ENCODE measurements at places on chromosomes 16 and 17.

DNA sequence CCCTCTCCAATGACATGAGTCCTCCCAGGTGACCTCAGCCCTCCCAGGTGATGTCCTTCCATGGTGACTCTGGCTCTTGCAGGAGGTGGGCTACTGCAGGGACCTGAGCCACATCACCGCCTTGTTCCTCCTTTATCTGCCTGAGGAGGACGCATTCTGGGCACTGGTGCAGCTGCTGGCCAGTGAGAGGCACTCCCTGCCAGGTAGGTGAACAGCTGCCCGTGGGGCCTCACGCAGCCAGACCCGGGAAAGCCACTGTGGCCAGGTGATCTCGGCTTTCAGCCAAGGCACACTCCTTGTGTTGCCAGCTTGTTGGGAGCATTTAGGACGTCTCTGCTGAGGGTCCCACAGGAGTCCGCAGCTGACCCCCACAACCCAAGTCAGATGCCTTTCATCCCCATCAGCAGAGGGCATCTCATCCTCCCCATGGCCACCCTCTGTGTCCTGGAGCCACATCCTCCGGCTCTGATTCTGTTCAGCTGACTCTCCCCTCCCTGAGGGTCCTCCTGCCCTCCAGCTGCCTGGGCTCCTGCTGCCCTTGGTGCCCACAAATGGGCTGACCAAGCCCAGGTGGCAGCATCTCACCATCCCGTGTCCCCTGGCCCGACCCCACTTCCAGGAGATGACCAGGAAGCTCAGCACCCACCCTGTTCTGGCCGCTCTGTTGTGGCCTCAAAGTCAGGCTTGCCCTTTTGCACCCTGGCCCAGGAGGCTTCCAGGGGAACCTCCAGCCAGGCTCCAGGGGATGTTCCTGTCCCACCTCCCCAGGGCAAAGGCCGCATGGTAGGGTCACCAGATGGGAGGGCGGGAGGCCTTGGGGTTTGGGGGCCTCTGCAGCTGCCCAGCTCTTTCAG, 20.1 kb downstream of the USP6 start:
- DNase-seq = no peak

DNA sequence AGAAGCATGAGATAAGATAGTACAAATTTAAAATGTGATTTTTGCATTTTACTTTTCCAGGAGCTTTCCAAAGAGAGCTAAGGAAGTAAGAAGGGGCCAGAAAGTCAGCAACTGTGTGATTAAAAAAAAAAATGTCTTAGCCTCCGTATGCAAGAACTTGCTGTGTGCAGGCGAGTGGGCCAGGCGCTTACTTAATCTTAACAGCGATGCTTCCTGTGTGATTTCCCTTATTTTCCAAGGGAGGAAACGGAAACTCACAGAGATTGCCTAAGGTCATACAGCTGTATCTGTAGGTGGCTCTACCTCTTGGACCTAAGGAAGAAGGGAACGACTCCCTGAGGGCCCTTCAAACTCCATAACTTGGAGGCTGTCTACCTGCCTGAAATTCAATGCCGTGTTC, 11.1 kb downstream of the HS3ST3B1 start:
- DNase-seq = no peak

GRCh38 chr16:28140788-28141618, 70.8 kb downstream of the XPO6 start:
- no peak for DNase-seq

GRCh38 chr16:56866955-56867830, 2.2 kb downstream of the SLC12A3 start:
- peak; percentile 15 for DNase-seq

GRCh38 chr17:7219812-7220592, at the start of the genes ACADVL and DLG4:
Gene ACADVL, plus strand, starts transcription at chr17:7219938. Its CDS starts 47 bp downstream, at chr17:7219985.
Gene DLG4, minus strand, starts transcription at chr17:7219836.
- DNase-seq = peak; percentile 52

GRCh38 chr16:27613238-27613791, 63.4 kb downstream of the KATNIP start:
- DNase-seq = no peak

GRCh38 chr17:5362162-5362811, 57.2 kb downstream of the NUP88 start:
- DNase-seq = peak; percentile 1

GRCh38 chr16:59975953-59976352, 1241.8 kb upstream of the GOT2 start:
- no peak for DNase-seq

GRCh38 chr16:78402833-78403232, 303.4 kb downstream of the WWOX start:
- DNase-seq = no peak

- no peak for DNase-seq
Measured at GRCh38 chr16:30903596-30903995, 7.2 kb downstream of the CTF1 start.

GRCh38 chr17:51500454-51500853, 240.1 kb downstream of the UTP18 start:
- DNase-seq = no peak

DNA sequence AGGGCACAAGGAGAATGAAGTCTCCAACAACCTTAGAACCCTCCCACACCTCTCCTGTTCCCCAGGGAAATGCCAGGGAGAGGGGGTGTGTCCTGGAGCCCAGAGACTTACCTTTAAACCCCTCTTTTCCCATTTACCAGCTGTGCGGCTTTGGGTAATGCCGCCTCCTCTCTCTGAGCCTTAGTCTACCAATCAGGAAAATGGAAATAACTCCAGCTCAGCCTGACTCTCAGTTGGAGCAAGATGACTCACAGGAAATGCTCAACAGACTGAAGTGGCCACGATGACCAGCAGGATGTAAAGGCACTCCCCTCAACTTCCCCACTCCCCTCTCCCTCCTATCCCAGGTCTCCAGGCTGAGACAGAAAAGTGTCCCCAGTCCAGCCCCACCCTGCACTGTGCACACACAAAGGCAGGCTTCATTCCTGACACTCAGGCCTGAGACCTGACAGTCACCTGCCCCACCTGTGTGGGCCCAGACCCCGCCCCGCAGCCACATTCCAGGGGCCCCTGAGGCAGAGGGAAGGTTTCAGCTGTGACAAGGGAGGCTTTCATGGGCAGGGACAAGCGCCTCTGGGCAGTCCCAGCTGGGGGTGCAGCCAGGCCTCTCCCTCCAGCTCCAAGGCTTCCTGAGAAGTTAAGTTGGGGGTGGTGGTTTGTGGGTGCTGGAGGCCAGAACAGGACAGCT, 3.0 kb upstream of the KRT15 start:
- DNase-seq = no peak

GRCh38 chr16:77509796-77510195, 75.0 kb upstream of the ADAMTS18 start:
- no peak for DNase-seq

- peak; percentile 54 for DNase-seq
Measured at GRCh38 chr17:61208301-61209105, 191.1 kb upstream of the TBX2 start.

GRCh38 chr17:58019039-58019438, 12.0 kb upstream of the SRSF1 start:
- DNase-seq = no peak

GRCh38 chr16:66588981-66589713, 9.9 kb downstream of the CMTM2 start:
- no peak for DNase-seq

DNA sequence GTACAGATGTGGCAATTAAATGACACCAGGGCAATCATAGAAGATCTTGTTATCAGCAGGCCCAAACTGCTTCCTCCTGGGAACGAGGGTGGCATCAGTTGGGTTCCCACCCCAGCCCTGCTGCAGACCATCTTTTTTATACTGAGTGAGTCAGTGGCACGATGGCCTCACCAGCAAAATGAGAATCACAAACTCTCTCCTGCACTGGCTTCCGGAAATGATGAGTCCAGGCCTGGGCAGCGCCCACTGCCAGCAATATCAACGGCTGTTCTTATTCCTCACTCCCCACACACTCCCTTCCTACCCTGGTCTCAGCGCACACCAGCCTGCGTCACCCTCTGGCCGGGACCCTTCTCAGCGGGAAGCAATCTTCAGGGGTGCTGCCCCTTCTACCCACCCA, 340.3 kb downstream of the FOXL1 start:
- DNase-seq = no peak

GRCh38 chr17:31523862-31524730, 132.6 kb downstream of the RAB11FIP4 start:
- DNase-seq = no peak
